KG1 (cell line): ENCODE measurements at places on chromosomes 11 and 22.

DNA sequence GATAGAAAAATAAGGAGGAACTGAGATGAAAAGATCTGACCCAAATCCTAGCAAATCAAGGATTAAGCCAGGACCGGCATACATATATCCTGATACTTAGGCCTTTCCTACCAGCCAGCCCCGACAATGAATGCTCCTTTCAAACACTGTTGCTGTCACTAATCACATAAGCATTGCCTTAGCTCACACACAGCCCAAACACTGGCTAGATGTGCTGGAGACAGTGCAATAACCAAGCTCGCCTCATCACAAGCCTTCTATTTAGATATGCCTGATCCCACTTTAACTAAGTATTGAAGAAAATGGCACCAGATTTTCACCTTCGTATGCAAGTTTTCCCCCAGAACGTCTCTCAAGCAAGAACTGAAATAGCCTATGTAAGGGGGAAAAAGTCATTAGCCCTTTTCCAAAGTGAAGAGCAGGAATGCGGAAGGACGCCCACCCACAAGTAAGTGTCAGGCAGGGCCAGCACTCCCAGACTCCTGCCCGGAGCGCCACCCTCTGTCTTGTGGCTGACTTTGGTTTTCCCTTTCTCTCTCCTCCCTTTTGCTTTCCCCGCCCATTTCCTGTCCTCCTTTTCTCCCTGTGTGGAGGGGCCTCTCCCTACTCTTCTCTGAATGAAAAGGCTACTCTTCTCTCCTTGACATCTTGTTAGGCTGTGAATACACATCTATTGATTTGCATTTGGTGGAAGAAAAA is 8.9 kb upstream of the OPCML start:
- DNase-seq, result no peak

GRCh38 chr22:43191831-43192230 is 4.9 kb upstream of the TTLL12 start:
- no peak for DNase-seq

- no peak for DNase-seq
Observed at GRCh38 chr22:26382782-26383181, 46.3 kb upstream of the ASPHD2 start.

DNA sequence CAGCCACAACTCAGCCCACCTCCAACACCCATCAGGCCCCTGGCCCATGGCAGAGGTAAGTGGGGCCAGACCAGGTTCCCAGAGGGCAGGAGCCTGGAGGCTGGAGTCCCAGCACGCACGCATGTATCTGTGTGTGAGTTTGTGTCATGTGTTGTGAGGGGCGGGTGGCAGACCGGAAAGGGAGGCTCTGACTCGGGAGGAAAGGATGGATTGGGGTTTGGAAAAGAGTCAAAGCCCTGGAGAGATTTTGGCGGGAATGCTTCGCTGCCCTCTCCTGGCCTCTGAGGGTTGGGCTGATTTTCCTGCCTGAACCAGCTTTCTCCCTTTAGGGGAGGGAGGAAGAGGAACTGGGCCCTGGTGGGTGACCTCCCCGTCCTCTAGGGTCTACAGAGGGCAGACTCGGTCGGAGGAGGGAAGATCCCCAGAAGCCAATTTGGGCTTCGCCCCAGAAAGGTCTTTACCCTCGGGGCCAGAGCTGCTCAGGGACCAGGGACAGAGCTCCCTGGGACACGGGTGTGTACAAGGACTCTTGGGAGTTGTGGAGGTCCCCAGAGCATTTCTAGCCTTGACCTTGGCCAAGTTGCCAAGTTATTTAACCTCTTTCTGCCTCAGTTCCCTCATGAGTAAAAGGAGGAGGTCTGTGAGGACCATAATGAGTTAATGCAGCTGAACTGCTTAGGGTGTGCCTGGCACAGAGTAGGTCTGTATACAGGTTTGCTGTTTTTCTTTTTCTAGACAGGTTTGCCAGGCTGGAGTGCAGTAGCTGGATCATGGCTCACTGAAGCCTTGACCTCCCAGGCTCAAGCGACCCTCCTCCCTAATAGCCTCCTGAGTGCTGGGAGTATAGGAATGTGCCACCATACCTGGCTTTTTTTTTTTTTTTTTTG is 6.9 kb downstream of the C11orf68 start:
- DNase-seq, result no peak

GRCh38 chr11:71459767-71460320 is 6.8 kb downstream of the NADSYN1 start:
- no peak for DNase-seq

GRCh38 chr11:86219311-86220193 is 25.0 kb upstream of the EED start:
- no peak for DNase-seq

DNA sequence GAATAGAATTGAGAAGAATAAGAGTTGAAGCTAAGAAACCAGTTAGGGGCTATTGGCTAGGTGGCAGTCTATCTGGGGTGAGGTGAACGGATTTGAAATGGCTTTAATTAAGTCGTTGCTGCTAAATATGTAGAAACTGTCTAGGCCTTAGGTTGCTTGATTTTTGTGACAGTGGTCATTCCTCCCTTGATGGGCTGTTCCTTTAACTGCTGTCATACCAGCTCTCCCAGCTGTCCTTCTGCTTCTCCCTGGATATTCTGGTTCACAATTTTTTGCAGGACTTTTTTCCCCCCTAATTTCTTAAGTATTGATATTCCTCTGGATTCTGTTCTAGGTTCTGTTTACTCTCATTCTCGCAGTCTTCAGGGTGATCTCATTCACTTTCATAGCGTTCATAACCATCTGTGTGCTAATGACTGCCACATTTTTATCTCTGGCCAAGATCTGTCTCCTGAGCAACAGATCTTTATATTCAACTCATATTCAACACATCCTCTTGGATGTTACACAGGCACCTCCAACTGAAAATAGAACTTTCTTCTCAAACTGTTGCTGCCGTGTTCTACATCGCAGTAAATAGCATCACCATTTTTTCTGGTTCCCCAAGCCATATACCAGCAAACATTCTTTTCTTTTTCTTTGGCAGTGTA is 134.1 kb downstream of the UVRAG start:
- no peak for DNase-seq

- DNase-seq, result no peak
Observed at GRCh38 chr22:44882226-44882905, 127.4 kb downstream of the PHF21B start.

GRCh38 chr22:20136603-20136873 is 4.9 kb downstream of the ZDHHC8 start:
- no peak for DNase-seq

DNA sequence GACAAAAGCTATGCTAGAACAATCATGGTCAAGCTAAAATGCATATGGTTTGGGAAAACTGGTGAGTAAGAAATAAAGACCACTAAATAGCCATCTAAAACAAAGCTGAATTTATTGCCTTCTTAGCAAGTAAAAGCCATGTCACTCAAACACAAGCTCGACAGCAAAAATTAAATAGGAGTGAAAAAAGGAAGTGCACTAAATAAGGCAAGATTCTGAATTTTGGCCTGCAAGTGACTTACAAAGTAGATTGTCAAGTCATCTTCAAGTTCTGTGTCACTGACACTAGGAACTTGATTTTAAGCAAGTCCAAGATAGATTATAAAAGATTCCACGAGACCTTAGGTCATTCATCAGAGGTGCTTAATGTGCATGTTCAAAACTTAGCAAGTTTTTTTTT is 27.4 kb downstream of the TUG1 start:
- DNase-seq, result no peak

DNA sequence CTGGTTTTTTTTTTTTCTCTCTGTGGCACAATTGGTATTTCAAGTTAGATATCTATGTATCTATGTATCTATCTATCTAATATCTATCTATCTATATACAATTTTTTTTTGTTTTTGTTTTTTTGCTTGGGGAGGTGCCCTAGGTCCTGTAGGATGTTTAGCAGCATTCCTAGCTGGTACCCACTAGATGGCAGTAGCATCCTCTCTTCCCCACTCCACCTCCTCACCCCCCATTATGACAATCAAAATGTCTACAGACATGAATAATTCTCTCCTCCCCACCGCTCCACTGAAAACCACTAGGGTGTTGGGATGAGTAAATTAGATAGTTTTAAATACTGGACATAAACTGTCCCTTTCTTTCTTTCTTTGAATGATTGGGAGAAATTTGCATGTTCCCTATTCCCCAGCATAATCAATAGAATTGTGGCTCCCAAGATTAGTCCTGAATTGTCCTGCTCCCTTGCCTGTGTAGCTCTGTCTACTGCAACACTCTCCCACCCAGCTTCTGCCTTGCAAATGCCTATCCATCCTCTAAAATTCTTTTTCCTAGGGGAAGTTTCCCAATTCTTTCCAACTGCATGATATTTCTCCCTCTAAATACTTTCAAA is 1152.4 kb downstream of the LRRC4C start:
- DNase-seq, result peak; percentile 5

- no peak for DNase-seq
Observed at GRCh38 chr11:120547811-120548681, 36.5 kb downstream of the GRIK4 start.

DNA sequence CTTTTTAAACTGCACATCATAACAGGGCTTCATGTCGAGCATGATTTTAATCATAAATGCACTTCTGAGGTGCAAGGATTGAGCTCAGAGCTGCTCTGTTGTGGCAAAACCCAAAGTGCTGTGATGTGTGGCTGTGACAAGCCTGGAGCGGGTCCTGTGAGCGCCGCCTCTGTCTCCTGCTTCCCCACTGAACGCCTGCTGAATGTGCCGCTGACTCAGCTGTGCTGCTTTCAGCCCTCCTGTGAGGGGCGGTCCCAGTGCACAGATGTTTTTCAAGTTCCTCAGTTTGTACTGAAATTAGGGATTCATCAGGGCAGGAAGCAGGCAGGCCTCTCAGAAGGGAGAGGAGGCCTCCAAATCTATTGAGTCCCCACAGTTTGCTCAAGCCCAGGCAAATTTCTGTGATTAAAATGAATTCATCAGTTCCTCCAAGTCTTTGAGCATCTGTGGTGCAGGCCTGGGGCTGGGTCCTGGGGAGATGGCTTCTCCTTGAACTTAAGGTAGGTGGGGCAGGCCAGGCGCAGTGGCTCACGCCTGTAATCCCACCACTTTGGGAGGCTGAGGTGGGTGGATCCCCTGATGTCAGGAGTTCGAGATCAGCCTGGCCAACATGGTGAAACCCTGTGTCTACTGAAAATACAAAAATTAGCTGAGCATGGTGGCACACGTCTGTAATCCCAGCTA is 3.0 kb upstream of the GTSE1 start:
- DNase-seq, result no peak

GRCh38 chr11:86617502-86617901 is 54.9 kb downstream of the ME3 start:
- no peak for DNase-seq

DNA sequence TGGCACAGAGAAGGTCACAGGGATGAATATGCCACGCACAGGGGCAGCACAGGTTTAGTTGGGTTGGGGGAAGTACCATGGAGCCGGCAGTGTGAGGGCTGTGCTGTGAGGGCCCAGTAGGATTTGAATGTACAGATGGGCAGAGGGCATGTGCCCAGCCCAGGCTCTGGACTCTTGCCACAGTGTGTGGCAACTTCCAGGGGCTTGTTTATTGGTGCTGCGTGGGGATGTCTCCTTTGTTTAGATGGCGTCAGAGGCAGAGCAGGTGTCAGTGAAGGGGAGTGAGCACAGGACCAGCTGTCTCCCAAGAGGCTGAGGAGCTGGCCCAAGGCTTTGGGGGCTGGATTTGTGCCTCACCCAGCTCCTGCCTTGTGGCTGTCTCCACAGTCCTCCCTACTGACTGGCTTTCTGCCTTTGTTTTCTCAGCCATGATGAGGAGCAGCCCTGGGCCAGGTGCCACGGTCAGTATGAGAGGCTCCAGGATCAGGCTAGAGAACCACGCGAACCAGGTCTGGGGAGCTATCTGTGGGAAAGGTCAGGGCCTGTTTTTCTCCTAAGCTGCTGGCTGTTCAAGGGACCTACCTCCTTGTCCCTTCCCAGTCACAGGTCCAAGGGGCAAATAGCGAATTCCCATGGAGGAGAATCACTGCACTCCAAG is 21.9 kb downstream of the SUN2 start:
- DNase-seq, result no peak

GRCh38 chr11:16860617-16861016 is 122.2 kb downstream of the C11orf58 start:
- no peak for DNase-seq

DNA sequence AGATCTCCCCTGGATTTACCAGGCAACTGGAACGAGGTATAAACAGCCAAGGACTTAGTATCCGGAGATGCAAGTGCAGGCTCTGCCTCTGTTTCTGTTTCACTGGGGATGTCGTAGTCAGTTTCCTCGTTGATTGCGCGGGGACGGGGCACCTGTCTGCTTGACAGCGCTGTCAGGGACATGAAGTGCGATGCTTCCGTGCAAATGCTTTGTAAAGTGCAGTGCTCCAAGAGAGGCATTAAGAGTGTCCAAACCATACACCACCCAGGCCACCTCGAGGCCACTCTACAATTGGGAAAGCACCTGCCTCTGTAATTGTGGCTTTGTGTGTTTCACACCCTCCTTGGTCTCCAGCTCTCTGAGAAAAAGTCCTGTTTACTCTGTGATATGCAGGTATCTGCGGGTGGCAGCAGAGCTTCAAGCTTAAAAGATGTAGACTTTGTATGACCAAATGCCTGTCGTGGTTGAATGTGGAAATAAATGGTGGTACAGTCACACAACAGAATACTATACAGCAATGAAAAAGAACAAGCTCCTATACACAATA is 18.6 kb upstream of the CD5 start:
- DNase-seq, result no peak

DNA sequence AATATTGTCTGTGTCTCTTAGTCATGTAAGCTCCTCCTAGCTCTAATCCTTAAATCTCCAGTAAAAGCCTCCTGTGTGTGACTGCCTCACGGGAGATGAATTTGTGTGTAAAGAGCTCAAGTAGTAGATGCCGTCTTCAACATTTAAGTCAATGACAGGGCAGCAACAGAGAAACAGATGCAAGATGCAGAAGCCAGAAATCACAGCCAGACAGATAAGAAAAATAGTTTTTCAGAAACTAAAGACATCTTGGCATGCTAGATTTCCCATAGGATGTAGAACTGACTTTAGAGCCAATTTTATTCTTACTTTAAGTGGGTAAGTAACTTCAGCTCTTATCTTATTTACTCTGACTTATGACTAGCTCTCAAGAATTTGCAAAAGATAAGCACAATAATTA is 652.8 kb downstream of the KCNA4 start:
- no peak for DNase-seq
